ENCODE measurements at places on chromosomes 6 and 20. TPM values are rescaled to one million over a fixed set of nuclear protein-coding genes. Genes with fewer than 3 reads are reported as not detected.

TNFRSF21 gene
- total RNA-seq: 48.8 TPM

BPI gene
- total RNA-seq: not detected

BPIFB2 gene
- not detected for total RNA-seq

GJA10 gene
- total RNA-seq: not detected

- H3K4me1 ChIP-seq: no peaks in the 10 kb centered on the region
- H3K27ac ChIP-seq: no peak overlapping the region
- no peak overlapping the region for H3K4me3 ChIP-seq
- no peak for DNase-seq
These were observed 28.4 kb upstream of the OR2J2 start for GRCh38 chr6:29142309-29142708.

DNA sequence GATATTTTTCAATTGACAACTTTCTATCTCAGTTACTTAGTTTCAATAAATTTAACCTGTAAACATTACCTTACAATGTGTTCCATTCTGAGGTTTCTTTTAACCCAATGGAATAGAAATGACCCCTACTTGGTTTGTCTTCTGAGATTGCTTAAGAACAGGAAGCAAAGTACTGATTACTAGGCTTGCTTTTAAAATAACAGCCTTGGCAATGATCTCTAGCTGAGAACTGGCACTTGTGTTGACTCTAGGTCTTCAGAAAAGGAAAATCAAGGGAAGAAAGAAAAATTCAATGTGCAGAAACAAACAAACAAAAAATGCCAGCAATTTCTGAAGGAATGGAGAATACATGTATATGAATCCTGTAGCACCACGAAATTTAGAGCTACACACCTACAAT, 66.1 kb downstream of the SYNE1 start:
- no peaks in the 10 kb centered on the region for H3K27me3 ChIP-seq
- no peak for DNase-seq
- no peaks in the 10 kb centered on the region for H3K36me3 ChIP-seq
- no peak overlapping the region for H3K27ac ChIP-seq
- H3K4me1 ChIP-seq: peaks cover 42% of the 10 kb centered on the region
- no peak overlapping the region for H3K4me3 ChIP-seq

DNA sequence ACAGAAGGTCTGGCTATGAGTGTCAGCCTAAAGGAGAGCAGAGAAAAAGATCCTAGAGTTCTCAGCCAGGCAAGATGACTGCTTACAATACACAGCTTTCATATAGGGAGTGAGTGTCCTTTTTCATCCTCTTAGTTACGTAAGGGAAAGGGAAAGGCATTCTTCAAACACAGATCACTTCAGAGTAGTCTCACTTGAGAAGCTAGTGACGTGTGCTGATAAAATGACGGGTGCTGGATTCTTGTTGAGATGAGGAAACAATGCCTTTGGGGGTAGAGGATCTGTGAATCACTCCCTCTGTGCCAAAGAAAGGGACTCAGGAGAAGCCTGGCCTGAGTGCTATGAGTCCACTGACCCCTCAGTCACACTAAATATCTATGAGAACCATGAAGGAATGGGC, 117.3 kb downstream of the QRSL1 start:
- no peaks in the 10 kb centered on the region for H3K36me3 ChIP-seq
- no peaks in the 10 kb centered on the region for H3K27me3 ChIP-seq
- DNase-seq: no peak
- peaks cover 15% of the 10 kb centered on the region for H3K4me1 ChIP-seq

DNA sequence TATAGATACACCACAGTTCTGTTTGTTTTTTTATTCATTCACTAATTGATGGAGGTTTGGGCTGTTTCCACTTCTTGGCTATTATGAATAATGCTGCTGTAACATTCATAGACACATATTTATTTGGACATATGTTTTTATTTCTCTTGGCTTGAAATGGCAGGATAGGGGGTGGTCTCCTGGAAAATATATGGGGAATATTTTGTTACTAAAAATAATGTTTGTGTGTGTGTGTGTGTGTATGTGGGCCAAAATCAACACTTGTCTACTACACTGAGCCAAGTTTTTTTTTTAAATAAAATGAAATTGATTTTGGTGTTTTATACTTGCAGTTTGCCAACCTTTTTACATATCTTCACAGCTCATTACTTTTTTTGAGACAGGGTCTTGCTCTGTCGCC, 264.4 kb upstream of the SULF2 start:
- no peak for DNase-seq
- H3K4me3 ChIP-seq: no peak overlapping the region
- H3K36me3 ChIP-seq: no peaks in the 10 kb centered on the region
- H3K27ac ChIP-seq: no peak overlapping the region
- peaks cover 16% of the 10 kb centered on the region for H3K27me3 ChIP-seq

DNA sequence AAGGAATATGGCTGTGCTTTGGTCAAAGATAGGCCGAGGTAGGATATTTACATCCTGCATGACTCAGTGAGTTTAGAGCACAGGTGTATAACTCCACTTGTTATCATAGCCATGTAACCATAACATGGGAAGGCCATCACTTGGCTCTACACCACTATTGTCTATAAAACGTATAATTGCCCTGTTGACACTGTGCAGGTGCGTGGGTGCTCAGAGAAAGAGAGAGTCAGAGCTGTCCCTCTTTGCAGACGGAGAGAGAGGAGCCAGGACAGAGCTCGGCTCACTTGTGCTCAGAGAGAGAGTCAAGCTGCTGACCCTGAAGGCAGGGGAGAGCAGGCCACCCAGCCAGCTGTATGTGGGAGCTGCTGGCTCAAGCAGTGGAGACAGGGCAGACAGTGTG, 46.0 kb downstream of the OR2B6 start:
- DNase-seq: no peak
- H3K4me1 ChIP-seq: no peaks in the 10 kb centered on the region
- no peaks in the 10 kb centered on the region for H3K27me3 ChIP-seq
- no peak overlapping the region for H3K27ac ChIP-seq

GRCh38 chr6:6910734-6911295, 196.9 kb upstream of the RREB1 start:
- DNase-seq: no peak
- H3K36me3 ChIP-seq: no peaks in the 10 kb centered on the region
- H3K4me3 ChIP-seq: no peak overlapping the region
- no peaks in the 10 kb centered on the region for H3K27me3 ChIP-seq
- H3K27ac ChIP-seq: no peak overlapping the region

GRCh38 chr6:37134396-37135191, 35.4 kb upstream of the PIM1 start:
- peak overlapping the region; percentile 84 for H3K27ac ChIP-seq
- no peak overlapping the region for H3K4me3 ChIP-seq
- no peaks in the 10 kb centered on the region for H3K36me3 ChIP-seq
- peaks cover 78% of the 10 kb centered on the region for H3K4me1 ChIP-seq
- DNase-seq: peak; percentile 89

DNA sequence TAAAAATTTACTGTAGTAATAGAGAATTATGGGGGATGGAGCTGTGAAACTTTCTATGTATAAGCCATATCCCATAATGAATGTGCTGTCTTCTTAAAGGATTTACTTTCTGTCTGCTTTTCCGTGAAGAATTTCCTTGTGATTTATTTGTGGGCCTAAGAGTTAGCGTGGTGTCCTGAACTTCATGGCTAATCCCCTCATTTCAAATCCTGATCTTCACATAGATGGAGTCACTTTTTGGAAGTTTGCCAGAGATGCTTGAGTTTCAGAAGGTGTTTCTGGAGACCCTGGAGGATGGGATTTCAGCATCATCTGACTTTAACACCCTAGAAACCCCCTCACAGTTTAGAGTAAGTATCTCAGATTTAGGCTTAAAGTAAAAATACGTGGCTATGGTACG, 19.4 kb upstream of the CLDN20 start:
- no peaks in the 10 kb centered on the region for H3K27me3 ChIP-seq
- H3K36me3 ChIP-seq: peaks cover 11% of the 10 kb centered on the region
- H3K4me3 ChIP-seq: no peak overlapping the region
- no peak for DNase-seq

GRCh38 chr6:138691595-138692057, 81.9 kb upstream of the CCDC28A start:
- no peak overlapping the region for H3K27ac ChIP-seq
- peaks cover 6% of the 10 kb centered on the region for H3K27me3 ChIP-seq
- H3K36me3 ChIP-seq: no peaks in the 10 kb centered on the region
- H3K4me1 ChIP-seq: peaks cover 19% of the 10 kb centered on the region
